ENCODE measurements at places on chromosomes 1 and 21.

DNA sequence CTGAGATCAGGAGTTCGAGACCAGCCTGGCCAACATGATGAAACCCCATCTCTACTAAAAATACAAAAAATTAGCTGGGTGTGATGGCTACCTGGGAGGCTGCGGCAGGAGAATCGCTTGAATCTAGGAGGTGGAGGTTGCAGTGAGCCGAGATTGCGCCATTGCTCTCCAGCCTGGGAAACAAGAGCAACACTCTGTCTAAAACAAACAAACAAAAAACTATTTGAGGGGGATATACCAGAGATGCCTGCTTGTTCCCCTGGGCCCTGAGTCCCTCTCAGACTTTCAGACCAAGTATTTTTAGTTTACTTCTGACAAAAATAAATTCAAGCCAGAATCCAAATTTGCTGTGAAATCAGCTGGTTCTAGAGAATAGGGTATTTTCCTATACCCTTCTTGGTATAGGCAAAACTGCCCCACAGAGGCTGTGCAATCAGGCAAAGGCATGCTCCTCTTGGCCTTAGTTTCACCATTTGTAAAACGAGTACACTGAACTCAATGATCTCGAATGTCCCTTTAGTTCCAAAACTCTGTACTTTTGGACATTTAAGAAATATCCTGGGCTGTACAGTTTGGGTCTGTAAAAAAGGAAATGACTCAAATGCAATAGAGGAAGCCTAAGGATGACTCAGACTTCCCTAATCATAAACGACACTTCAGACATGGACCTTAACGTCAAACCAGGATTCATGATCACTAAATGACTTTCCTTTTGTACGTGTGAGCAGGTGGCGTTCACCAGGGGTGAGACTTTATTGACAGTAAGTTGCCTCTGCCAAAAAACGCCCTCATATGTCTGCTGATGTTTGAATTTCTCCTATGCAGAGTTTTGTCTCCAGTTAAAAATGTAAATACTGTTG is 16.1 kb downstream of the ENSA start:
- peak; percentile 98 for DNase-seq

- peak; percentile 36 for DNase-seq
Observed at GRCh38 chr1:147204080-147204479, 21.1 kb downstream of the FMO5 start.

DNA sequence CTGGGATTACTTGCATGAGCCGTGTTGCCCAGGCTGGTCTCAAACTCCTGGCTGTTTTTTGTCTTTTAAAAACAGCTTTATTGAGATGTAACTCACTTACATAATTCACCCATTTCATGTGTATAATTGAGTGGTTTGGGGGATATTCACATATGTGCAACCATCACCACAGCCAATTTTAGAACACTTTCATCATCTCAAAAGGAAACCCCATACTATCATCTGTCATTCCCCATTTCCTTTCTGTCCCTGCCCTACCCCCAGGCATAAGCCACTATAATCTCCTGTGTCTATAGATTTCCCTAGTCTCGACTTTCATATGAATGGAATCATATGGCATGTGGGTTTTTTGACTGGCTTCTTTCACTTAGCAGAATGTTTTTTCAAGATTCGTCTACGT is 43.3 kb downstream of the GPR137B start:
- peak; percentile 57 for DNase-seq

GRCh38 chr1:109793486-109794318 is 30.0 kb upstream of the EPS8L3 start:
- DNase-seq, result peak; percentile 77

DNA sequence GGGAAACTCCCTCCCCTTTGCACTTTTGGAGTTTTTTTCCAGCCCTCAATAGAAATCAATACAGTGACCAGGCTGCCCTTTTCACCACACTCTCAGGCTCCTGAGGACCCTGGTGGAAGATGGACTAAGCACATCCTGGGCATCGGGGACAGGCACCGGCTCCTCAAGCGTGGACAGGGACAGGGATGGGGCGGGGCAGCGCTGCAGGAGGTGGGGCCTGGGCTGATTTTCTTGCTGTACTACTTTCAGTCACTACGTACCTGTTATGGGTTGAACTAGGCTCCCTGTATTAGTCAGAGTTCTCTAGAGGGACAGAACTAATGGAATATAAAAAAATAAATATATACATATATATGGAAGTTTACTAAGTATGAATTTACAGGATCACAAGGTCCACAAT is 2.5 kb downstream of the MX2 start:
- DNase-seq, result no peak

GRCh38 chr1:154465621-154466195 is 36.3 kb upstream of the TDRD10 start:
- DNase-seq, result no peak

GRCh38 chr21:17598437-17598836 is 14.3 kb downstream of the BTG3 start:
- DNase-seq, result no peak

GRCh38 chr1:245800901-245801605 is 646.3 kb downstream of the KIF26B start:
- DNase-seq, result no peak

GRCh38 chr1:198788561-198789064 is 149.8 kb downstream of the PTPRC start:
- peak; percentile 22 for DNase-seq

GRCh38 chr1:91026320-91026719 is 4.5 kb upstream of the ZNF644 start:
- no peak for DNase-seq

DNA sequence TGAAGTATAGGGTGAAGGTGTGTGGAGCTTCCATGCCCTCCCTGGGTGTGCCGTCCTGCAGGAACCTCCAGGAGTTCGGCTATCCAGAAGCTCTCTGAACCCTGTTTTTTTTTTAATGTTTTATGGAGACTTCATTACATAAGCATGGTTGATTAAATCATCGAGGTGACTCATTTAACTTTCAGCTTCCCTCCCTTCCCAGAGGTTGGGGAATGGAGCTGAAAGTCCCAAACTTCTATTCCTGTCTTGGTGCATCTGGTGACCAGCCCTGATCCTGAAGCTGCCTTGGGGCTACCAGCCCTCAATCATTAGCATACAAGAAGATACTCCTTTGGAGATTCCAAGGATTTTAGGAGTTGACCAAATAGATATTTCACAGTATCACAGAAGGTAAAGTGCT is 9.5 kb downstream of the RRP15 start:
- DNase-seq, result peak; percentile 4

GRCh38 chr1:9101510-9102146 is 27.3 kb downstream of the GPR157 start:
- DNase-seq, result peak; percentile 64

- no peak for DNase-seq
Observed at GRCh38 chr1:207659545-207660153, 14.7 kb downstream of the CR1L start.

DNA sequence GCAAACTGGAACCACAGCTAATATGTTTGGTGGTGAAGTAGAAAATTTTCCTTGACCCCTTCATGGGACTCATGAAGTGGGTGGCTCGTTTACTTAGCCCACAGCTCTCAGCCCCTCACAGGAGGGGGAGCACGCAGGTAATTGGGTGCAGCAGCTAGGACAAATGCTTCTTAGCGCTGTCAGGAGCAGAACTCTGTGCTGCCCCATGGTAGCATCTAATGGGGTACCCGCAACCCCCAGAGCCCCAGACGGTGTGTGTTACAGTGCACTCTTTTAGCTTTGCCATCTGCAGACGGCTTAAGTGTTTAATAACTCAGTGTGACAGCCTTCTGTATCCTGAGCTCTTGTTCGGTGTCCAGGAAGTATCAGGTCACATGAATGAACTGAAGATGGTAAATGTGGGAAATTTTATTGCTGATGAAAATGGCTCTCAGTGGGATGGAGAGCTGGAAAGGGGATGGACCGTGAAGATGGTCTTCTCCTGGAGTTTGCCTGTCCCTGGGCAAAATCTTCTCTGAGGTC is 189.6 kb upstream of the ZRANB2 start:
- DNase-seq, result no peak

- DNase-seq, result no peak
Observed at GRCh38 chr1:101820071-101820470, 176.7 kb downstream of the OLFM3 start.

DNA sequence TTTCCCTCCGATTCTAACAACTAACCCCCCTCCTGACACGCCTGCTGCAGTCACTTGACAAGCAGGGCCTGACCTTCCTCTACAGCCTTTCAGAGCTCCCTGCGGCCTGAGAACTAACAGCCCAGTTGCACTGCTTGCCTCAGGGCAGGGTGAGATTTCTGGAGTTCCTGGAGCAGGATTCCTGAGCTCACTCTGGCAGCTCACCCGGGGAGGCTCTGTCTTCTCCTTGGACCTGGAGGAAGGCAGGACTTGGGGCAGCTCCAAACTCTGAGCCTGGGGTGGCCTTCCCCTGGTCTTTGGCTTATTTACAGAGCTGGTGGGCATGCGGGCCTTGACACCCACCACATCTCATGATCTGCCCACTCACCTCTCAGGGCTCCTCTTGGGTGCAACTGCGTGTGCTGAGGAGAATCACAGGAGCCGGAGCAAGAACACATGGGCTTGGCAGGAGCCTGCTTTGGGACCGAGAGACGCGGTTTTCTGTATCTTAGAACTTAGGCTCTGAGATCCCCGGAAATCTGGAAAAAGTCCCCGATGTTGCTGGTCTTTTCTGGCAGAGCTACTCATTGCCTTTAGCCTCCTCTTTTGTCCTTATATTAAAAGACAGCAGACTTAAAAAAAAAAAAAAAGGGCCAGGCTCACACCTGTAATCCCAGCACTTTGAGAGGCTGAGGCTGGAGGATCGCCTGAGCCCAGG is 13.1 kb upstream of the SLC25A34 start:
- DNase-seq, result no peak

GRCh38 chr1:97787231-97787630 is 133.6 kb downstream of the DPYD start:
- DNase-seq, result no peak

- DNase-seq, result peak; percentile 79
Observed at GRCh38 chr1:201982082-201982622, 296 bp upstream of the RNPEP start.

- DNase-seq, result peak; percentile 52
Observed at GRCh38 chr1:160756849-160757201, 17.8 kb downstream of the SLAMF7 start.

DNA sequence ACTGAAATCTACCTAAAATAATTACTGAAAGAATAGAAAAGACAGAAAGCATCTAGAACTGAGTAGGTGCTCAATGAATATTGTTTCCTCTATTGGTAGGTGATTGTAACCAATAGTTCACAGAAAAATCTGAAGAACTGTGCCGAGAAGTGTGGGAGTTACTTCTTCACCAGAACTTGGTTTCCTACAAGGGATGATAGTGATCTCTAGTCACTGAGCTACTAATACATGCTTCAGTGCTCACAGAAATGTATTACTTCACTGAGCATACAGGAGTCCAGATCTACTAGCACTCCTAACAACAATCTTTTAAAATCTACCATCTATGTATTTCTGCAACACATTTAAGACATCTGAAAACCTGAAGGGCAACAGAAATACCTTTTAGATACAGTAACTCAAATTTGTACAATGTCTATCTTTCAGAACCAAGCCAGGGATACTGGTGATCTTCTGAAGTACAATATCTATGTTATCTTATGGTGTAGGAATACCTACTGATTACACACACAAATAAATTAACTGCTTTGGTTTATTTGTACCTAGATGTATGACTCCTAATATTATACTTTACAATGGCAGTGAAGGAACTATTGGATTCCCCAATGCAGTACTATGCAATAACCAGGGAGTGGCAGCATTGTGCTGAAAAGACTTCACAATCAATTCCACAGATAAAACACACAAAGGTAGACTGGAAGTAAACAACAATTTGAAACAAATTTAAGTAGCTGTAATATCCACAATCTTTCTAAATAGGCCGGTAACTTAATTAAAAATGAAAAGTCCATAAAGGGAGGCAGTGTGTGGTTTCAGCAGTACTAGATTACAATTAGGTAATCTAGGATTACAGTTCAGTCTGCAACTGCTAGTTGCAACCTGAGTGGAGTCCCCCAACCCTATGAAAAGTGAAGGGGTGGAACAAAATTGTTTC is 243.0 kb downstream of the SLC45A1 start:
- peak; percentile 48 for DNase-seq

- no peak for DNase-seq
Observed at GRCh38 chr1:108609483-108610049, 49.7 kb downstream of the EEIG2 start.

DNA sequence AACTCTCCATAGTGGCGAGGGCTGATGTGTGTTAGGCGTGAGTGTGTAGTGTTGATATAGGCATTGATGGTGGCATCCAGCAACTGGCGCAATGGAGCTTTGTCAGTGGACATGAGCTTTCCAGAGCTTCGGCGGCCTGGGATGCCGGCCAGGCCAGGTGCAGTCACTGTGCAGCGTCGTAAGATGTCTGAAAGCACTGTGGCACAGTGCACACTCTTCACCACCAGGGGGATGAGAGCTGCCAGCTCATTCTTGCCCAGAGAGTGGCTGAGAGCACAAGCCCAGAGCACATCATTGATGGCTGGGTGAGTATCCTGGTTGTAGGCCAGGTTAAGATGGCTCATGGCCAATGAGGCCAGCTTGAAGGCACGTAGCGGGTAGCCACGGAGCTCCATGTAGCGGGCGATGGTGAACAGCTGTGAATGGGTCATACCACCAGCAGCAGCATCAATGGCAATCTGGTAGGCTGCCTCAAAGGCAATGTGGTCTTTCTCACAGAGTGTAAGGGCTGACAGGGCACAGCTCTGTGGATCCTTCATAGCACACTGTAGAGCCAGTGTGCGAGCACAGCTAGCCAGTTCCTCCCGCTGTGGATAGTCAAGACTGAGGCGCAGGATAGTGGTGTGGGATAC is 6.7 kb downstream of the UROD start:
- peak; percentile 54 for DNase-seq

DNA sequence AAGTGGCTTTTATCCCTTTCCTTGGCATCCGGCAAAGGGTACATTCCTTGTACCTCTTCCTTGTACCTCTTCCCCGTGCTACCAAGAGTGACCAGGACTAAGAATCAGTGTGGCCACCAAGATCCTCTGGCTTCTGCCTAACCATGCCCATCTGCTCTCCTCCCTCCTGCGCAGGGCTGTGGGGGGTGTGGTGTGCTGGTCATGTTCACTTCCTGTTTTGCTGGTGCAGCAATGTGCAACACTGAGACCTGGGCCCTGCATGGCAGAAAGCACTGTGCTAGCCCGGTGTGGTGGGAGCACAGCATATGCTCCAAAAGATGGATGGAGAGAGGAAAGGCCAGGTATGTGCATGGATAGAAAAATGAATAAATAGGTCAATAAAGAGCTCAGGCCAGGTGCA is 33.3 kb upstream of the TENT5C start:
- DNase-seq, result peak; percentile 29

GRCh38 chr21:28729887-28730286 is 262.8 kb downstream of the LTN1 start:
- no peak for DNase-seq

- DNase-seq, result no peak
Observed at GRCh38 chr21:27362249-27362648, 395.4 kb upstream of the ADAMTS5 start.

- DNase-seq, result no peak
Observed at GRCh38 chr1:25083481-25084345, 148.6 kb downstream of the SYF2 start.

GRCh38 chr1:24963099-24963872 is 33.2 kb upstream of the RUNX3 start:
- DNase-seq, result no peak

GRCh38 chr1:78718566-78718965 is 68.9 kb downstream of the IFI44 start:
- no peak for DNase-seq

GRCh38 chr1:235649368-235650163 is at the start of gene GNG4:
GNG4 (minus strand) TSS chr1:235649784; CDS start chr1:235583838, 65,946 bp downstream.
- peak; percentile 15 for DNase-seq
